Stimulated activated CD4-positive, alpha-beta T cell treated with anti-CD3 and anti-CD28 coated beads, TNF-alpha, amount 100 ng/mL, for 4 hours (primary cell): ENCODE measurements at places on chromosomes 3 and 15.

DNA sequence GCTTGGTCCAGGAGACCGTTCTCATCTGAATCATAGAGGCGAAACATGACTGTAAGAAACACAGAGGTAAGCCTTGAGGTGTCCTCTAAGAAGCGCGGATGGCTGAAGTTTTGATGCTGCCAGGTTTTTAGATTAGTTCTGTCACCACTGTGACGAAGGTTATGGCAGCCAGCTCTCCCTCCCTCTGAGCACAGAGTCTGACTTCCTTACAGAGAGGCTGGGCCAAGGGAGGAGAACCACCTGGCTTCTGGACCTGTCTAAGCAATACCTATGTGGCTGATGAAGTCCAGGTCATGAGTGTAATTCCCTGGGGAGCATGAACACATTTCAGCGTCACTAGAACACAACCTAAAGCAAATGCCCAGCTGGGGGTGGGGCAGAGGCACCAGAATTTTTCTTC lies 77.4 kb downstream of the DGKG start:
- DNase-seq, result no peak

DNA sequence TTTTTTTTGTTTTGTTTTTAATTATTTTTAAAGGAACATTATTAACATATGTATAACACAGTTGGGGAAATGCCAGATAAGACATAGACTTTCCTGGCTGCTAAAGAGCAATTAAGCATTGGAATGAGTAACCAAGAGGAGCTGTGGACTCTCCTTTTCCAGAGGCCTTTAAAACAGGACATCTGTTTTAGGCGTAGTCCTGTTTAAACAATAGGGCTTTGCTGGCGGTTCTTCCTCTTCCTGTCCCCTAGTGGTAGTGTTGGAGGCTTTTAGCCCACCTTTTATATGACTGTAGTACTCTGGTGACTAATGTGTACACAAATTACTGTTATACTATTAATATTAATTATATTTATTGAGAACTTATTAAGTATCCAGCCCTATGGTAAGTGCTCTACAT lies 81.9 kb downstream of the PPARG start:
- no peak for DNase-seq

GRCh38 chr3:72492240-72492639 lies 356.0 kb downstream of the SHQ1 start:
- DNase-seq, result no peak

DNA sequence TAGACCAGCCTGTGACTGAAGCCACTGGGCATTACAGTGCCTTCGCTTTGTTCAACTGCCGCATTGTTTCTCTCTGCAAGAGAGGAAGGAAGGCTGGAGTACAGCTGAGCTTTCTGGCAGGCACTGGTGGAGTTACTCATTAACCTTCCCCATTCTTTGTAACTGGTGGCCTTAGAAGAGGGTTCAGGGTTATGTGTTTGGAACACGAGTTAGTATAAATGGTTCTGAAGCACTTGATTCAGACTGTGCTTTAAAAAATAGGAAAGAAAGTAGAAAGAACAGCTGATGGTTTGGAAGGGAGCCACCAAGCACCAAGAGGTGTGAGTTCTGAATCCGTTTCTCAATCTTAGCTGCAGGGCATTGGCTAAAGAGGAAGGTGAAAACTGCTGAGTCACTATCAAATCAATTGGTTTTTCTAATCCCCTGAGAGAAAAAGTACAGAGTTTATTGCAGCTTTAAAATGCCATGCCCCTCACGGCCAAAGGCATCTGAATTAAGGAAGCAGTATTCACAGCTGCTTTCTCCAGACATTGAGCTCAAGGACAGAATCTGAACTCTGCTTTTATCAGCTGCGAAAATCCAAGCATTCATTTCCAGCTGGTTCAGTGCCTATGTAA lies 3.6 kb downstream of the HGD start:
- DNase-seq, result no peak

- DNase-seq, result peak; percentile 47
These were observed 150.2 kb downstream of the DNAJB8 start for GRCh38 chr3:128316481-128316891.

DNA sequence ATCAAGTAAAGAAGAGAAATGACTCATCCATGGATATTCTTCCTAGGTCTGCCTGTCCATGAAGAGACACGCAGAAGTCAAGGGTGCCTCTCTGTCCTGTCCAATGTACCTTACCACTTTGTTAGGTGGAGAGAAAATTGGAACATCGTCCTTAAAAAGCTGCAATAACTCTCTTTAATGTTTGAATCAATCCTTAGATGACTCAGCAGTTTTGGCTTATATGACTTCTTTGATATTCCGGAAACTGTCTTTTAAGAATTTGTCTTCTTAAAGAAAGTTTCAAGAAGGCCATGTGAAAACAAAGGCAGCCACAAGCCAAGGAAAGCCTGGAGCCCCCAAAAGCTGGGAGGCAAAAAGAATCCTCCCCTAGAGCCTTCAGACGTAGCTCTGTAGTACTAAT lies 49.2 kb downstream of the MRPL3 start:
- DNase-seq, result no peak

DNA sequence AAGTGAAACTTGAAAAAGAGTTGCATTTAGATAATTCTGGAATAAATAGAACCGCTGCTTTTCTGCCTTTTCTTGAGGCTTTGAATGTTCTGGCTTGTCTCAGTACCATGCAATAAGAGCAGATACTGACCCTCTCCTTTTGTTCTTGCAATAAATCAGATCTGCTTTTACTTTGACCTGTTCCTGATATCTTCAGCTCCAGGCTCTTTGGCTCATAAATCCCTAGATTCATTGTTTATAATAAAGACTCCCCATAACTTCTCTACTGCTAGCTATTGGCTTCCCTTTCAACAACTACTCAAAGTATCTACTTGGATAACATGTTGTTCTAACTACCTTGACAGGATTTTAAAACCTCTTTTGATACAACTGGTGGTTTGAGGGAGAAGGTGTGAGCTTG lies 47.4 kb upstream of the TMC3 start:
- DNase-seq, result no peak

DNA sequence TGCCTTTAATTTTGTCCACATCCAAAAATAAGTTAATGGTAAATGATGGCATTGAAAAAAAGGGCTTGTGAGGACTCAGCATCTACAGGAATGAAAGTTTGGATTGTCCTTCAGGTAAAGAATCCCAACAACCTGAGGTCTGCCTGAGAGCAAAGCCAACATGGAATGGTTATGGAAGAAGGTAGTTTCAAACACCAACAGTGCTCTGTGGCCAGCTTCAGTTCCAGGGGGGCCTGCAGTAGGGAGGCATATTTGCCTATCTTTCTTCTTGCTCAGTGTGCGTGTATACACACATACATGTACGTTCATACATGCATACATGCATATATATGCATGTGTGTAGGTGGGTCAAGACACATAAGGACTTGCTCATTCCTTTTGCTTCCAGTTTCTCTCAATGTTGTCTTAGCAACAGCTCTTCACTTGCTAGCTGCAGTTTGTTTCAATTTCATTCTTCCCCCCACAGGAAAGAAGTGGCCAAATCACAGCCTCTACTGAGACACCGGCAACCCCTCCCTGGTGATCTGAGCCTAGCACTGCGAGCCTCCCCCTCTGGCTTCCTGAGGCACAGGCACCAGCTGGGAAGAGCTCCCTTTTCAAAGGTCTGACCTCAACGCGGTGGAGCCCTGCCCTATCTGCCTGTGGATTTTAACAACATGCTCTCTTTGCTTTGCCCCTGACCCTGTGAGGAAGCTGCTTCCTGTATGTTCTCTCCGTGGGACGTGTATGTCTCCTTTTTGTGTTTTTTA lies 146.2 kb downstream of the KLF13 start:
- no peak for DNase-seq

DNA sequence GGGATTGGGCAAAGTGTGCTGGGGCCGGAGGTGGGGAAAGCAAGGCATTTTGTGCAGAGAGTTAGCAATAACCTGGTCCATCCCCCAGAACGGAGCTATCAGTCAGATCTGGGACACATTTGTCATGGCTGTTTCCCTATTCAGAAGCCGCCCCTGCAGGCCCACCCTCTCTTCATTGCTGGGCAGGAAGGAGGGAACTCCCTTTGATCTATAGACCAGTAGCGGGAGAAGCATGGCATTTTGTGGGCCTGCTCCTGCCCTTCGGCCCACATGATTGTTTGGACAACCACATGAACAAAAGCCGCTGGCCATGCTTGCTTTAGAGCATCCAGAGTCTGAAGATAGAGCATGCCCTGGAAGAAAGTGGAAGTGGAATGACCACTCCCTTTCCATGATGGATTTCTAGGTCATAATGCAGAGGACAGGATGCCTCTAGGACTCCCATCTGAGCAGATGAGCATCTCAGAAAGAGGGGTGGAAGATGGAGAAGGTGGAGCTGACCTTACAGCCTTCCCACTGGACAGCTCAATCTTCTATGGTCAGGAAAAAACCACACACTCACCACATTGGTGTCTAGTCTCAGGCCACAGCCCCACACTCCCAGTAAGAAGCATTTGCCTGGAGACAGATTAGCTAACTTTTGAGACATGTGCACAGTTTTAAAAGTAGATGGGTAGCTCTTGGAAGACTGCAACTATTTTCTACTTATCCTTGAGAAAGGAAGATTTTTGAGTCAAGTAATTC lies 11.9 kb upstream of the LRTM1 start:
- no peak for DNase-seq

DNA sequence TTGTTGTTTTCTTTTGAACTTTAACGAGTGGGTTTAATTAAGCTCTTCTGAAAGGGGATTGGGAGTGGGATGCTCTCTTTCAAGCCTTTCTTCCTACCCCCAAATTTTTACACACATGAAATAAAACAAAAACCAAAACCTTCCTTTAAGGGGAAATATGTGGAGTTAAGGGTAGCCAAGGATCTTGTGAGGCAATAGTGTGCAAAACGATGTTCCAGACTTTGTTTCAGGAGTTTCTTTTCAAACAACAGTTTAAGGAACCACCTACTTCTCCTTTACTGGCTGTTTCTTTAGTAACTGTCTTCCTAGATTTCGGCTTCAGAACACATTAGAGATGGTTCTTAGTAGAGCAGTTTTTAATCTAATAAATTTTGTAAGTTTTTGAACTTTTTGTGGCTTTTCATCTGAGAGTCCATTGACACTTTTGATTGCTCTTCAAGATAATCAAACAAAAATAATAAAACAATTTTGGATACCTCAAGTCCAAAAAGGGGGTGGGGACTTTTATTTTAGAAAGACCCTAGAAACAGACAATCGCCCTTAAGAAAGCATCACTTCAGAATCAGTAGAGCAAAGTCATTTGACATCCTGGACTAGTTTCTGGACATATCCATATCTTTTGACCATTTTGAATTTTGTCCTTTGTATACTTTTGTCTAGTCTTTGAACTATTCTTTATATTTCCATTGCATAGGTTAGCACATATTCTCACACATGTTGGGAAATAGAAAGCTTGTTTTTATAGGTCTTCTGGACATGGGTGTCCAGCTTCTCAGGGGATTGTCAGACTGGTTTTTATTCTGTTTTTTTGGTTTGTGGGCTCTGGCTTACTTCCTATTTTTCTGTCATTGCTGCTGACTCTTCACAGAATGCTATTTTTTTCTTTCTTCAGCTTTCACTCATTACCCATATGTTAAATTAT lies 6.0 kb downstream of the DIPK2A start:
- DNase-seq, result no peak

DNA sequence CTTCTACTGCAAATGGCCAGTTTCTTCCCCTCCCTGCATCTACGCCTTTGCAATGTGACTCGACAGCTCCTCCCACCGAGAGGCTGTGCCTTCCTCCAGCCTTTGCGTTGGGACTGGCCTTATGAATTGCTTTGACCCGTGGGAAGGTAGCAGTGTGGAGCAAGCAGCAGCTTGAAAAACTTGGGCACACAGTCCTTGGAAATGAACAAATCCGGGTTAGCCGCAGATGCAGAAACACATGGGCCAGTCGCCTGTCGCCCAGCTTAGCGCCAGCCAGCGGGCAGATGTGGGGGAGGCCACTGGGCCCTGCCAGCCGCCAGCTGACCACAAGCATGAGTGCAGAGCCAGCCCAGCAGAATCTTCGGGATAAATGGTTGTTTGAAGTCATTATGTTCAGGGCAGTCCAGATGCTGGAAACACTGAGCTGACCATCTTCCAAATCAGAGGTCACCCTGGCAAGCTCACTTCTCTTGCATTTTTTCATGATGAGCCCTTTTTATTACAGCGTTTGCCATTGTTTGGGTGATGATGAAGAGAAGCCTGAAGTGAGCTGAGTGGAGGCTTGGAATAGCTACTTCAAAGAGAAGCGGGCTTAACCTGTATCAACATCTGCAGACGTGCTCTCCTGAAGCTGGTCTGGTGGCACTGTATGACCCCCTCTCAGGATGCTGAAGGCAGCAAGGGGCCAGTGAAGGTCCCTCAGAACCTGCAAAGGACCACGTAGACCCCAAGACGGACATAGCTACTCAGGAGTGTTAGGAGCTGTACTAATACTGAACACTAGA lies 9.8 kb downstream of the SELENOS start:
- DNase-seq, result no peak

DNA sequence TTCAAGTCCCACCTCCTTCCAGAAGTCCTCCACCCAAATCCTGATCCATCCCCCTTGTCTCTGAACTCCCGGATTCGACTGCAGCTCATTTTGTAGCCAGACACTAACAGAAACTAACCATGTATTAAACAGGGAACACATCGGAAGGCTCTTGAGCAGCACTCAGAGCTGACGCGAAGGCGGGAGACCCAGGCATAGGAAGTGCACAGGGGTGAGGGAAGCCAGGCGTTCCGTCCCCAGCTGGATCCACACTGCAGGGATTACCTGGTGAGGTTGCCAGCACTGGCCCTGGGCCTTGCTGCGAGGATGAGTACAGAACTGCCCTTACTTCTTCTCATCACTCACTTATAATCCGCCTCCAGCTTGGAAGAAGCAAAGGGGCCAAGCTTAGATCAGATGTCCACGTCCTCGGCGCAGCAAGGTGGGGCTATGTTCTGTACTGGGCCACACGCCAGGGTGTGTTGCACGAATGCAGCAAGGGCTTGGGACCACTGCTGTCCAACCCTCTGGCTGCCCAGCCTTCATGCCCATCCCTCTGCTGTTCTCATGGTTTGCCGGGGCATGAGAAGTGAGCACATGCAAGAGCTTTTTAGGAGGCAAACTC lies 124.2 kb upstream of the SMAD3 start:
- DNase-seq, result no peak

GRCh38 chr15:60917461-60918145 lies 311.5 kb downstream of the RORA start:
- DNase-seq, result no peak

DNA sequence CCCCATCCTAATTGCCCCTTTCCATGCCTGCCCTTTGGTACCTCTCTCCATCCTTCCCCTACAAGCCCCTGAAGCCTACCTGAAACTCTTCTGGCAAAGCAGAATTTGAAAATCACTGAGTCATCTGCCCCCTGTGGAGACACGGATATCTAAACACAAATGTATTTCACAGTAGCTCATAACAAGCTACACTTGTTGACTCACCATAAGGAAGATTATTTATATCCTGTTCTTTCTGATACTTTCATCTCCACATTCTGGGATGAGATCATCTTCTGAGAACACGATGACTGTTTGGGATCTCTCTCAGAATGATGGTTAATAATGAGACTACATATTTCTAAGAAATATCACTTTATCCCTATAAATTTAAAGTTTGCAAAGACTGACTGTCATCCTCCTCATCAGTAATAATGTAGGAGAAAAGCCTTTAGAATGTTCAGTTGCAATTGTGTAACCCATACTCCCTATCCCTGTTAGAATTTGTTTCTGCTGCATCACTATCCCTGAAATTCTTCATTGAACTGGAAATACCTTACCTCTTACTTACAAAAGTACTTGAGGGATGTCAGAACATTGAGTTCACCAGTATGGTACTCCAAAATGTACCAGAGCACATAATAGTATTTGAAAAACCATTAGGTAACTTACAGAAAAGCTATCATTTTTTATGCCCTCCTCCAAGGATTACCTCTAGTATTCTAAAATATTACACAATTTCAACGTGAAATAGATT lies 116.1 kb upstream of the IL12A start:
- no peak for DNase-seq

GRCh38 chr3:133093366-133093765 lies 55.2 kb downstream of the TMEM108 start:
- DNase-seq, result no peak
